T1000 (cell line): ENCODE measurements at places on chromosomes 7 and 10.
A peak's percentile ranks its signal among the peaks of the same experiment; 100 is the strongest.

DNA sequence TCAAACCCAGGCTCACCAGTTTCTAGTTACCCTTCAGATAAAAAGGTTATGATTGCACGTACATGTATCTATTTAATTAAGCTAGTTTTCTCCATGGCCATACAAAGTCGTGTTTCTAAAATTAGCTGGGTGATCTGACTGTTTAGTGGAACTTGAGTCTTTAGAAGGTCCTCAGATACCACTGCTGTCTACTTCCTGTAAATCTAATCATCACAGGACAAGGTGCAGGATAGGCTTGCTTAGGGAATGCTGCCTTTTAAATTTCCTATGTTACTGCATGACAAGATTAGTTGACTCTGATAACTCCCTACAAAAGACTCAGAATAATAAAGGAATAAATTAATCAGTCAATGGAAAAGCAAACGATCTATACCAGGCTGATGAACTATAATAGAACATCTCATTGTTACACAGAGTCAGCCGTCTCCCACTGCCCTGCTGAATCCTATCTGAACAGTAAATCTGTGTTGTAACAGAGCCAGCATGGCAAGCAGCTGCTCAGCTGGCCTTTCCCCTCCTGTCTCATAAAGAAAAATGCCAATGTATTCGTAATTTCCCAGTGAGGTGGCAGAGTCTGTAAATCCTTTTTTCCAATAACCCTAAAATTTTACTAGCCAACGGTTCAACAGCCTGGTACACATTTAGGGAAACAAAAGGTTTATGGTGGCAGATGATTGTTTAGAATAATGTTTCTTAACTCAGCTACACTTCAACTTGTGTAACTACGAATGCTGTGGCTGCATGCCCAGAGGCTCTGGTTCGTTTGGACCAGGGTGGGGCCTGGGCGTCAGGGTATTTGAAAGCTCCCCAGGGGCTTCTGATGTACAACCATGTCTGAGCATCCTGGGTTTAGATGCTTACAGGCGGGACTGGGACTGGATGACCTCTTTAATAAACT is 318.0 kb downstream of the PAXIP1 start:
- no peak for DNase-seq

GRCh38 chr10:58175990-58176900 is 91.4 kb downstream of the IPMK start:
- DNase-seq = no peak

GRCh38 chr7:87895363-87895762 is 19.1 kb downstream of the DBF4 start:
- DNase-seq = no peak

DNA sequence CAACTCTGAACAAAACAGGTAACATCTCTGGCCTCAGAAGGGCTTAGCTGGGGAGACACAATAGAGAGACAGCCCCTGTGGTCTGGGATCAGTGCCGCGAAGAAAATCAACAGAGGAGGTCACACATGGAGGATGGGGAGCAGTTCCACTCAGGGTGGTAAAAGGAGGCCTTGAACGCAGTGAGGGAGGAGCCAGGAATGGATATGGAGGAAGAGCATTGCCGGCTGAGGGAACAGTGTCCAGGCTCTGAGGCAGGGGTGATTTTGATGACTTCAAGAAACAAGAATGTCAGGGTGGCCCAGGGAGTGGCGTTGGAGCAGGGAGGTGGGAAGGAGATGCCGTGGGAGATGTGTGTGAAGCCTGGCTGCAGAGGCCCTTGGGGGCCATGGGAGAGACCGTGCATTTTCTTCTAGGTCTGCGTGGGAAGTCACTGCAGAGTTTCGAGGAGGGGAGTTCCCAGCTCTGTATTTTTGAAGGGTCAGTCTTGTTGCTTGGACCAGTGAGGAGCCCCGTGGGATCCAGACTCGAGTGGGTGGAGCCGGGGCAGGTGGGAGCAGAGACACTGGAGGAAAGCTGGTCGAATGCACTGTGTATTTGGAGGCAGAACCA is 35.7 kb upstream of the SH2D4B start:
- no peak for DNase-seq

- DNase-seq = no peak
Measured at GRCh38 chr7:94062372-94062771, 58.2 kb upstream of the BET1 start.

- DNase-seq = no peak
Measured at GRCh38 chr10:34551295-34551694, 263.8 kb downstream of the PARD3 start.

- DNase-seq = no peak
Measured at GRCh38 chr10:132096223-132096622, 30.5 kb downstream of the JAKMIP3 start.

- DNase-seq = peak; percentile 63
Measured at GRCh38 chr7:36658335-36659171, 65.7 kb downstream of the AOAH start.

GRCh38 chr10:91575044-91575610 is 57.7 kb downstream of the PPP1R3C start:
- DNase-seq = no peak

DNA sequence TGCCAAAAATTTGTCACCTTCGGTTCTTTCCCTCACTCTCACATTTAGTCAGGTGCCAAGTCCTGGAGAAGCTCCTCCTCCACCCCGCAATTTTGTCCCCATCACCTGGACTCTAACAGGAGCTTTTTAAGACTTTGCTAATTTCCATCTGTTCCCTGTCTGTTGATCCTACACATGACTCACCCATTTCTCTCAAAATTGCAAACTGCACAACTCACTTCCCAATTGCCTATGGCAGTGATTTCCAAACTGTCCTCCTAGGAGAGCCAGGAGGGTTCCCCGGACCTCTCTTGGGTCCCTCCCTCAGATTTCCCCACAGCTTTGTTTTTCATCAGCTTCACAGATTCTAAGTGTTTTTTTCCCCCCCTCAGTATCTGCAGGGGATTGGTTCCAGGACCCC is 120.3 kb downstream of the WNT2 start:
- no peak for DNase-seq

GRCh38 chr7:23645822-23646221 is 34.2 kb upstream of the FAM221A start:
- no peak for DNase-seq

DNA sequence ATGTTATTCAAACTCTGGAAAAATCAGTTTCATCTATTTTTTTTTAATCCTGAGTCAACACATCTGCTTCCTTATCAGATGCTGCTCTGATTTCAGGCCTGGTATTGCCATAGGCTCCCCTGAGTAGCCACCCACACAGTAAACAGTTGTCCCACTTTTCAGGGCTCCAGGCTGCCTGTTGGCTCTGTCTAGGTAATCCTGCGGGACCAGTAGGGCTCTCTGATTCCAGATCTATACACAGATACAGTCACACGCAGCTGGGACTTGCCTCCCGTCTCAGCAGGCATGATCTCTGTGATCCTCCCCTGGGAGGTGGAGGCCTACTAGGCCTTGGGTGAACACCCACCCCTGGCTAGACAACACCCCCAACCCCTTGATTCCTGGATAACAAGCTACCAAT is 206.1 kb downstream of the CREB5 start:
- no peak for DNase-seq

- DNase-seq = no peak
Measured at GRCh38 chr10:128422190-128422589, 296.0 kb upstream of the MKI67 start.

- no peak for DNase-seq
Measured at GRCh38 chr10:14748441-14748840, 26.3 kb downstream of the FAM107B start.

DNA sequence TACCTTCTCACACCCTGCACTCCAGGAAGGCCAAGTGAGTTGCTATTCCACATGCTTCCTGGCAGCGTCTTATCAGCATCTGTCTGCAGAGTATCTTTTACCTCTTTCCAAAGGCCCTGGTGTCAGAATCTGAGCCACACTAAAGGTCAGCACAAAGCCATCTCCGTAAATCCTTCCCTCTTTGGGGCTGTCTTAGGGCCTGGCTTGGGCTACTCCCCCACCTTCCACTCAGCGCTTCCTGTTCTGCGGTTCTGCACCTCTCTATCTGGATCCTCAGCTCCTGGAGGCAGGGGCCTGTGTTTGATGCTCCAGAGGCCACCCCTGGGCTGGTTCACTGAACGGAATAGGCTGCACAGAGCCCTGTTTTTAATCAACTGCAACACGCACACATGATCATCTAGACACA is 334.8 kb upstream of the GALNT17 start:
- no peak for DNase-seq

- DNase-seq = no peak
Measured at GRCh38 chr7:45100761-45101480, 10.6 kb downstream of the TBRG4 start.

DNA sequence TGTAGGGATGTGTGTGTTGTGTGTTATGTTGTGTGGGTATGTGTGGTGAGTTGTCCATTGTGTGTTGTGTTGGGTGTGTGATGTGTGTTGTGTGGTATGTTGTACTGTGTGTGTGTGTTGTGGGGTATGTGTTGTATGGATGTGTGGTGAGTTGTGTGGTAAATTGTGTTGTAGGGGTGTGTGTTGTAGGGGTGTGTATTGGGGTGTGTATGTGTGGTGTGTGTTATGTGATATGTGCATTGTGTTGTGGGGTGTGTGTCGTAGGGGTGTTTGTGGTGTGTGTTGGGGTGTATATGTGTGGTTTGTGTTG is 97.8 kb upstream of the PODXL start:
- no peak for DNase-seq

DNA sequence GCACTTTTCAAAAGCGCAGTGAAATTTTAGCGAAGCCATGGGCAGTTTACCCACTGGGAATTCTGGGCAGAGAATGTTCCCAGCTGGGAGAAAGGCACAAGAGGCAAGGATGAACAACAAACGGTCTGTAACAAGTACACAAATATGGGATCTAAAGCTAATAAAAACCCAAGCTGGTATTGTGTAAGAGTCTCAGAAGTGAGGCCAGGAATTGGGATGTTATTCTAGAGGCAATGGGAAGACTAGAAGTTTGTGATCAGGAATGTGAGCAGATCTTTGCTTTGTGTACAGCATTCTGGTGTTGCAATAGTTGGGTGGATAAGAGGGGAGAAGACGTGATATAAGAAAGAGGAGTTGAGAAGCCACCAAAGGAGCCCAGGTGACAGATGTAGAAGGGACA is 15.0 kb downstream of the FZD9 start:
- DNase-seq = no peak

- no peak for DNase-seq
Measured at GRCh38 chr7:150466477-150466876, 16.0 kb downstream of the GIMAP8 start.

- no peak for DNase-seq
Measured at GRCh38 chr10:122861711-122862161, 16.1 kb upstream of the CUZD1 start.

DNA sequence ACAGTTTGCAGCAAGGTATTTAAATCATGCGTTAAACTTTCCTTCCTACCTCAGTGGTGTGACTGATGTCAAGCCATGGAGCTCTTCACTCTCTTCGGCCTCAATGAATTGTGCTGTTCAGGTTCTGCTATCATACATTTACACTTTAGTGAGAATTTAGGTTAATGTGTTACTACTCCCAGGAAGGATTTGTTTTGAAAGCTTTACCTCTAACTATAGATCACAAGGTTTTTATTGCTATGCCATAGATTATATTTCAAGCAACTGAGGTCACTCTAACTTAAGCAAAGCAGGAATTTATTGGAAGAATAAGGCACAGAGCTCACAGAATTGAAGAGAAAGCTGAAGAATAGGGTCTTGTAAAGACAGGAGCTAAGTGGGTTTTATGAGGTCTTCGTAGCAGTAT is 11.0 kb upstream of the ADD3 start:
- no peak for DNase-seq

DNA sequence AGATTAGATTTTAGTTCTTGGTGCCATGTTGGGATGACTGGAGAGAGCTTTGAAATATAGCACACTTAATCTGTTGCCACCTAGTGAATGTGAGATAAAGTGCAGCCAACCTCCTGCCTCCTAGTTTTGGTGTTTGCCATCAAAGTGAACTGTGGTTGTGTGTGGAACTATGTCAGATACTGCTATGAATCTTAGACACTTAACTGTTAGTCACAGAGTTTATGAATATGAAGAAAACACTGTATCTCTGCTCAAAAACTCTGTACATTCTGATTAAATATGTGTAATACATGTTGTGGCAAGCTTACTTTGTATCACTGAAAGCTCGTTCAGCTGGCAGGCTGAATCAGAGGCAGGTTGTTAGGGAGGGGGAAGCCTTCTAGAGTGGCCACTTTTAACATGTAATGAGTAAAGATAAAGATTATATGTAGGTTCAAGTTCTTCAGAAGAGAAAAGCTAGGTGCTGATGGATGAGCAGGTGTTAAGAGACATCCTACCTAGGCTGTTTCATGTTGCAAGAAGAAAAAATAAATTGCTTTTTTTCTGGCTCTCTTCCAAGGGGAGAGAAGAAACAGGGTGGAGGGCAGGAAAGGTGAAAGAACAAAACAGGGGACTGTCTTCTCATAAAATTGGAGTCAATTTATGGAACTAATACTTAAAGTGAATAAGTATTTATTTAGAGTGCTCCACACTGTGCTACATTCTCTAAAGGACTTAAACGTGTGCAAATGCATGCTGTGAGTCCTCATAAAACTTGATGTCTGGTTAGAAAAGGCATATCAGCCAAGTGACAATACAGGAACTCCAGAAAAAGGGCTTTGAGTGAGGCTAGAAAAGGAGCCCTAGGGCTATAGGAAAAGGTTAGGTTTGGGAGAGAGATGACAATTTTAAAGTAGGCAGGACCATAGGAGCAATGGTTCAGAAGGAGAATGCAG is 14.1 kb upstream of the LAMB1 start:
- no peak for DNase-seq

GRCh38 chr10:61029411-61029810 is 85.4 kb upstream of the RHOBTB1 start:
- no peak for DNase-seq

GRCh38 chr10:43225004-43225786 is 41.7 kb downstream of the RASGEF1A start:
- no peak for DNase-seq

DNA sequence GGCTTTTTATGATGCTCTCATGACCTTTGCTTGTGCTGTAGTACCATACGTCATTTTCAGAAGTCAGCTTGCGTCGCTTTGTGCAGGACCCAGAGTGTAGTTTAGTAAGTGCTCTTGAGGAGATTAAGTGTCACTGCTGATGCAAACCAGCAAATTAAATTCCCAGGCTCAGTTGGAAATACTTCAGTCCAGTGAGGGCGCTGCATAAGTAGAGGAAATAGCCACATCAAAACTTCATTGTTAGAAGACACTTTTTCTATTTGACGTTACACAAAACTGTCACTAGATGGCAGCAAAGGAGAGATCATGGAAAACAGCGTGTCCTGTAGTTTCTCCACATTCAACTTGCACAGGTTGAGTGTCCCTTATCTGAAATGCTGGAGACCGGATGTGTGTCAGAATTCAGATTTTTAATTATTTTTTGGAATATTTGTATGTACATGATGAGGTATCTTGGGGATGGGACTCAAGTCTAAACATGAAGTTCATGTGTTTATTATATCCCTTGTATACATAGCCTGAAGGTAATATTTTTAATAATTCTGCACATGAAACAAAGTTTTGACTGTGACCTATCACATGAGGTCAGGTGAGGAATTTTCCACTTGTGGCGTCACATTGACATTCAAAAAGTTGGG is 7.9 kb downstream of the ZNF22 start:
- peak; percentile 2 for DNase-seq

- no peak for DNase-seq
Measured at GRCh38 chr10:31866118-31866670, 62.4 kb downstream of the ARHGAP12 start.

- DNase-seq = no peak
Measured at GRCh38 chr7:129664029-129665012, 52.8 kb downstream of the NRF1 start.

- DNase-seq = no peak
Measured at GRCh38 chr7:102866535-102867215, 46.1 kb upstream of the LRRC17 start.
